ENCODE measurements at places on chromosomes 12 and 14.

- DNase-seq, result no peak
These were observed 23.1 kb downstream of the AMN start for GRCh38 chr14:102945346-102946130.

- no peak for DNase-seq
These were observed 46.7 kb downstream of the KICS2 start for GRCh38 chr12:64175254-64175945.

DNA sequence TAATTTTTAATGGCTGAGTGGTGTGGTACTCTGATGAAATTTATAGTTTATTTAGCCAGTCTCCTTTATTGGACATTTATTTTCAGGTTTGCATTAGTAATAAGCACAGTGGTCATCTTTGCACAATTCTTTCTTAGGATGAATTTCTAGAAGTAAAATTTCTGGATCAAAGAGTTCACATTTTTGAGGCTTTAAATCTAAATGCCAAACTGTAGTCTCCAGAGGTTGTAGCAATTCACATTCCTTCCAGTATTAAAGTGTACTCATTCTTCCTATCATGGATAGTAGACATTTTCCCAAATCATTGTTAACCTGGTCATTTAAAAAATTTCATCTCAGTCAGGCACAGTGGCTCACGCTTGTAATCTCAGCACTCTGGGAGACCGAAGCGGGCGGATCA, 24.8 kb downstream of the SLC39A9 start:
- no peak for DNase-seq

DNA sequence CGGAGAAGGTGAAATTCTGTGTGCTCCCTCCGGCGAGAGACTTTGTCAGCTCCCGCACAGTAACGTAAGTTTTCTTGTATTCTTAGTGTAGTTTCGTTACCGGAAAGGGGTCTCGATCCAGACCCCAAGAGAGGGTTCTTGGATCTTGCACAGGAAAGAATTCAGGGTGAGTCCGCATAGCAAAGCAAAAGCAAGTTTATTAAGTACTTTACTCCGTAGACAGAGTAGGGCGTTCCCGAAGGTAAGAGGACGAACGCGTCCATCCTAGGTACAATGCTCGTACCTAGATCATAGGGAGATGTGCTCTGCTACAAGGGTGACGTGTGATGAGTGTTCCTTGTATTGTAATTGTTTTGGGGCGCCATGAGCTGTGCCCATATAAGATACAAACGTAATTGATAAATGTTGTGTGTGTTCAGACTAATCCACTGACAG, 293 bp downstream of the IFI27L1 start:
- no peak for DNase-seq
